Ureter (tissue), 1 donor: ENCODE measurements at places on chromosomes 4 and X. TPM values are rescaled to one million over a fixed set of nuclear protein-coding genes. Genes with fewer than 3 reads are reported as not detected.

Gene REPS2
- 24.3 TPM for total RNA-seq

Gene MAGEA10
- not detected for total RNA-seq

Gene CCNQ
- 15.0 TPM for total RNA-seq

GRCh38 chrX:132127743-132128142, at the start of gene FRMD7:
FRMD7 (minus strand) TSS chrX:132128020; CDS start chrX:132127844, 176 bp downstream.
- DNase-seq, result no peak

Gene KDR
- 27.4 TPM for total RNA-seq

Gene EVC
- 24.1 TPM for total RNA-seq

GRCh38 chrX:68895778-68896177, 67.0 kb downstream of the EFNB1 start:
- DNase-seq, result no peak

Gene MEPE
- total RNA-seq, result not detected

DNA sequence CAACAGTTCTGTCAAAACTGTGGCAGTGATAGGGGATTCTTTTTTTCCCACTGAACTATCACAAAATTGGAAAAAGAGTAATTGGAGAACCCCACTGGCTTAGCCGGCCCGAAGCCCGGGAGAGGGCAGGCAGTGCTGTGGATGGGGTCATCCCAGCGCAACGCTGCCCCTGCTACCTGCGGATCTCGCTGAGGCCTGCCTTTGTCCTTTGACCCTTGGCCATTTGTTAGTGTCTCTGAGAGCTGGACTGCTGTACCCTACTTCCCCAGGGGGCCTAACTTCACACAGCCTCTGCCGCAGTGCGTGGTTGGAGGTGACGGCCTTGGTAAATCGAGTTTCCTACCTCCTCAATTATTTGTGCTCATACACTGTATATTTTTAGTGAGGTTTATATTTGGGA, 43.0 kb upstream of the MSANTD1 start:
- no peak for DNase-seq

- DNase-seq, result no peak
Observed at GRCh38 chr4:170091069-170091696, 1.4 kb upstream of the AADAT start.

DNA sequence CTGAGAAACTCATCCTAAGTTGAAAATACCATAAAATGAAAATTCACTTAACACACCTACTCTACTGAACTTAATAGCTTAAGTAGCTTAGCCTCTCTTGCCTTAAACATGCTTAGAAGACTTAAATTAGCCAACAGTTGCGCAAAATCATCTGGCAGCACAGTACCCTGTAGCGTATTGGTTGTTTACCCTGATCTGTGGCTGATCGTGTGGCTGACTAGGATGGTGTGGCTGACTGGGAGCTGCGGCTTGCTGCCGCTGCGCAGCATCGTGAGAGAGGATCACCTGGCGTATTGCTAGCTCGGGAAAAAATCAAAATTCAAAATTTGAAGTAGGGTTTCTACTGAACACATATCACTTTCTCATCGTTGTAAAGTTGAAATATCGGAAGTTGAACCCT, 6.3 kb downstream of the RUFY3 start:
- no peak for DNase-seq

Gene CFAP97
- 49.3 TPM for total RNA-seq

DNA sequence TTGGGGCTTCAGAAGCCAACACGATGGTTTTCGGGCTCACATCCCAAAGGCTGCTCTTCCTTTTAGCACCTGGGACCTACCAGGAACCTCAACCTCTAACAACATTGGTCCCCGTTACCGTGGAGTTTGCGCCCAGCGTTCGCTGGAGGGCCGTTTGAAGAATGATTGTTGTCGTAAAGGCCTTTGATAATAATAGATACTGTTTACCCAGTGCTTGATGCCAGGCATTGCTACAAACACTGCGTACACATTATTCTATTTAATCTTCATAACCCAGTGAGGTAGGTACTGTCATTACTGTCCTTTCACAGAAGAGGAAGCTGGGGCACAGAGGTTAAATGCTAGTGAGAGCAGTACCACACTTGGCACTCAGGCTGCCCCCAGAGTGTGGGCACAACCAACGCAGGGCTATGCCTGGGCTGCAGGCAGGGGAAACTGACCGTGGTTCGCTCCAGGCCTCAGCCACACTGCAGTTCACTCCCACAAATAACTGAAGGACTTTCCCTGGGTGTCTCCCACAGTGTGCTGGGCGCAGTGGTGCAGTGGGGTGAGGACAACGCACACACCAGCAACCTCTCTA, 1.0 kb upstream of the ACSL1 start:
- DNase-seq, result no peak
